Motor neuron (in vitro differentiated cells): ENCODE measurements at places on chromosomes 11 and 22.

DNA sequence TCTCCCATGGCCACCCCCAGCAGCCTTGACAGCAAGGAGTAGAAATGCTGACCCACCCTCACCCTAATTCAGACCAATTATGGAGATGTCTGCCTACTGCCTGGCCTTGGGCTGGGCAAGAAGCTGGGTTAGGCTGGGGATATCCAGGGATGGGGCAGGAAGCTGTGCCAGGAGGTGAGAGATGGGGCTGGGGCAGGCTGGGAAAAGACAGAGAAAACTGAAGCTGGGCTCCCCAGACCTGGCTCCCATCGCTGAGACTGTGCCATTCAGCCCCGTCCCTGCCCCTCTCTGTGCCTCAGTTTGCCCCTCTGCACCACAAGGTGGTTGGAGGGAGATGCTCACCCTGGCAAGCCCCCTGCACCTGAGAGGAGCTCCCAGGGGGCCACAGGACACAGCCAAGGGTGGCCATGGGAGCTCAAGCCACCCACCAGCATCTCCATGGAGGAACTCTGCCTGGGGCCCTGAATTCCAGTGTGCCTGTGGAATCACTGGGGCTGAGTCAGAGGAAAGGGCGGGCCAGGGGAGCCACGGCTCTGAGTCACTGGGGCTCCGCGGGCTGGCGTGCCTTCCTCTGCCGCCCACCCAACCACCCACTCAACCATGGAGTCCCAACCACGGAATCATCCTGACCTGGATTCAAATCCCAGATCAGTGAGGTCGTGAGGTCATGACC lies 6.0 kb upstream of the CARD10 start:
- peak; percentile 60 for ATAC-seq

DNA sequence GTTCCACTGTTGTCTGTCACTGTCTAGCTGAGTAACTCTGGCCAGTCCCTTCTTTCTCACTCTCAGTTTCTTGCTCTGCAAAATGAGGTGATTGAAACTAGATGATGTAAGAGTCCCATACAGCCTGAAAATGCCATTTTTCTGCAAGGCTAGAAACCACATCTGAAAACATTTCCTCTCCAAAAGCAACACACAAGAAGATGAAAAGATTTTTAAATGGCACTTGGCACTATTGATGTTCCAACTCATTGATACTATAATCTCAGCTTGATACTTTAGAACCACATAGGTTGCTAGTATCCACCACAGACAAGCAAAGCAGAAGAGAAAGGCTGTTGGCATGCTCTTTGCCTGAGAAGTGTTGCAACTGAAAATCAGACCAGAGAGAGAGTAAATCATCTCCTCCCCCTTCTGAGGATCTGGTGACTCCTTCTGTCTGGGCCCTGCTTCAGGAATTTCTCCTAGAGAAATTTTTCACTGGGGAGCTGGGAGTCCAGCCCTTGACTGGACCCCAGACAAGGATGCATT lies 1217.9 kb downstream of the LRRC4C start:
- ATAC-seq: peak; percentile 91

- no peak for ATAC-seq
Measured at GRCh38 chr11:102932678-102933077, 22.9 kb downstream of the MMP13 start.

- ATAC-seq: no peak
Measured at GRCh38 chr22:17865183-17866055, 91.2 kb upstream of the BID start.

DNA sequence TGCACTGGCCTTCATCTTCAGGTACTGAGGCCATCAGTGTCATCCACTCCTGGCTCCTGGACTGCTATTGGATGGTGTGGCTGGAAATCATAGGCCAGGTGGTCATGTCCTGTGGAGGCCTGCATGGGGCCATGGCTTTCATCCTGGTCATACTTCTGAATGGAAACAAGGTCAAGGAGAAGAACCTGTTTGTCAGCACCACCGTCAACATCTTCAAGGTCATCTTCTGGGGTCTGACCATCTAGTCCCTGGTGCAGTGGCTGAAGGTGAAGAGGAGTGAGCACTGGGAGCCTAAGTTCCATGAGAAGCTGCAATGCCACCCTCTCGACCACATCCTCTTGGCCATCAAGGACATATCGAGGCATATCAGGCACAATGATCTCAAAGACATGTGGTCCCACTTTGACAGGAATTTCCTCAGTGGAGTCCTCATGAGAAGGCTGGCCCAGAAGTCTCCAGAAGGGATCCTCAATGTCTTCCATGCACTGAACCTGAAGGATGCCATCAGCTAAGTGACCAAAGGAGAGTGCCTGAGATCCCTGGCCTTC lies 120.0 kb upstream of the SERPIND1 start:
- no peak for ATAC-seq

- peak; percentile 19 for ATAC-seq
Measured at GRCh38 chr11:75301601-75302345, 49.7 kb downstream of the ARRB1 start.
